ENCODE measurements at places on chromosomes 1 and 21.

DNA sequence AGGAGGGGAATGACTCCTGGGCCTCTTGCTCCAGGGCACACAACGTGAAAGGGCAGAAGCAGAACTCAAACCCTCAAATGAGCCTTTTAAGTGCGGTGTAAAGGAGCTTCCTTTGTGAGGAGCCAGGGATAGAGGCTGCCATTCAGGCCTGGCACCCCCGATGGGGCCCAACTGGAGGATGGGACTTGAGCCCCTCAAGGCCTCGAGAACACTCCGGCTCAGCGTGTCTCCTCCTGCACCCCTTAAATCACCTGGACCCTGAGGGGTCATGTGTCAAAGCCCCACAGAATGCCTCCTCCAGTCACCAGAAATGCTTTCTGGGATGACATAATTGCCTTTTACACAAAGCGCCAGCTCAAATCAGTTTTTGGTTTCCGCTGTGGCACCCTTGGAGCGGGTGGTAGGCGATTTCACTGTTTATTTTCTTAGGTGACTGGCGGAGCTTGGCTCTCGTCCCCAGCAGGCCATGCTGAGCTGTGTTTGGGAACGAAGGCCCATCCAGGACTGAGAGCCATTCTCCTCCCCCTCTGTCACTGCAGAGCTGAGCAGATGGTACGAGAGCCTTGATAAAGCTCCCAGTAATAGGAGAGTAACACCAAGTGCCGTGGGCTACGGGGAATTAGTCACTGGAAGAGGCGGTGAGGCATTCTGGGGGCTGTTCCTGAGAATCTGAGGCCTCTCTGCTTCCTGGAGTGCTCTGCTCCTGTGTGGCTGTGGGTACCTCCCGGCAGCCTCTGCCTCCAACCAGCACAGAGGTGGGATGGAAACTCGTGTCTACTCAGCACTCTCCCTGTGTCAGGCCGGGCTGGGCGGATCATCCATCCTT is 163.0 kb downstream of the GRIK3 start:
- DNase-seq = no peak

- no peak for DNase-seq
These were observed 191.2 kb upstream of the SAMSN1 start for GRCh38 chr21:14737284-14737691.

DNA sequence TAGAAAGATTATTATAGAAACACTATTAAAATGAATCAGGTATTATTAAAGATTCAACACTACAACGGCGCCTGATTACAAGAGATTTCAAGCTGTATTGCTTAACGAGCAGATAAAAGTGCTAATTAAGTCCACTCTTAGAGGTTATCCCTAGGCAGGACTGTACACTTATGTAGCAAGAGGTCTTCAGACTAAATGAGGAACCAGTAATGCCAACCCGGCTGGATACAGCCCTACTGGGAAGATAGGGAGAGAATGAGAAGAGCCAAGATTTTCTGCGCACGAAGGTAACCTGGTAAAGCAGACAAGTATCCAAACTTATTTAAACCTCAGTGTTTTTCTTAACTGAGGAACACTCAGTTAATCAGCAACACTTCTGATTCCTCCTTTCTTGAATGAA is 115.7 kb upstream of the HIVEP3 start:
- DNase-seq = no peak

DNA sequence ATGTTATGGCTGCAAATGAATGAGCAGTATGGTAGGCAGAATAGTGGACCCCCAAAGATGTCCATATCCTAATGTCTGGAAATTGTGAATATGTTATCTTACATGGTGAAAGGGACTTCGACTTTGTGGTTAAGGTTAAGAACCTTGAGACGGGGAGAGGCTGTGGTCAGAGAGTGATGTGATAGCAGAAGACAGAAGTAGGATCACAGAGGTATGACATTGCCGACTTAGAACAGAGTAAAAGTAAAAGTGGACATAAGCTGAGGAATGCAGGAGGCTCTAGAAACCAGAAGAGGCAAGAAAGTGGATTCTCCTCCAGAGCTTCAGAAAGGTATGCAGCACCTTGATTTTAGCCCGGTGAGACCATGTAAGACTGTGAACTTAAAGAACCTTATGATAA is 74.6 kb downstream of the CTH start:
- no peak for DNase-seq

DNA sequence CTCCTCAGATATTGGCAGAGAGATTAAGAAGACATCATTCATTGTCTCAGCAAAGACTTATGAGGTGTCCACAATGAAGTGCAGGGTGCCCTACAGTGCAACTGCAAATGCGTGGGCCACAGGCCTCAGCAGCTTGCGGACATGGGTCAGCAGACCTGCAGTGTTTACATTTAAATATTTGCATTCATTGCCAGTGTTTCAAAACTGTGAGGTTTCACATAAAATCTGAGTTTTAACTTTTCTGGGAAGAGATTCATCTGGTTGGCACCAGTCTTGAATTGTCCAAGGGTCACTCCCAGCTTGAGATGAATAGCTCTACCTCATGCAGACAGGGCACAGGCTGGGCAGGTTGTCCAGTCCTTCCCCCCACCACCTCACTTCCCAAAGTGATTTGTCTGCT is 286.8 kb upstream of the DUSP10 start:
- no peak for DNase-seq

GRCh38 chr21:29261555-29262540 is 36.9 kb upstream of the BACH1 start:
- no peak for DNase-seq

DNA sequence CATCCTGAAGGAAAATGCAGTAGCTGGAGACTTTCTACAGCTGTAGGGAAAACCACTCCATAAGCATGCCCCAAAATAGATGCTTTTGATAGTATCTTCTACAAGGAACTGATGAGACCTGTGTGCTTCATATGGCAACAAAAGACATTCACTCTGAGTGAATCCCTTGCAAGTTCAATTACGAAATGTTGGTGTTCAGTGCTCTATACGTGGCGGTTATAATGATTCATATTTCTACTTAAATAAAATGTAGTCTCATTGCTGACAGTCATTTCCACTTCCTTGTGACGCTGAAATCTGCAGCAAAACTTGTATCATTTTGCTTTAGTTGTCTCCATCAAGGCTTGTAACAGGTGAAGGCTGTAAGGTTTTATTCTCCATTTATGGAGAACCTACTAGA is 20.6 kb downstream of the TOR1AIP2 start:
- no peak for DNase-seq

DNA sequence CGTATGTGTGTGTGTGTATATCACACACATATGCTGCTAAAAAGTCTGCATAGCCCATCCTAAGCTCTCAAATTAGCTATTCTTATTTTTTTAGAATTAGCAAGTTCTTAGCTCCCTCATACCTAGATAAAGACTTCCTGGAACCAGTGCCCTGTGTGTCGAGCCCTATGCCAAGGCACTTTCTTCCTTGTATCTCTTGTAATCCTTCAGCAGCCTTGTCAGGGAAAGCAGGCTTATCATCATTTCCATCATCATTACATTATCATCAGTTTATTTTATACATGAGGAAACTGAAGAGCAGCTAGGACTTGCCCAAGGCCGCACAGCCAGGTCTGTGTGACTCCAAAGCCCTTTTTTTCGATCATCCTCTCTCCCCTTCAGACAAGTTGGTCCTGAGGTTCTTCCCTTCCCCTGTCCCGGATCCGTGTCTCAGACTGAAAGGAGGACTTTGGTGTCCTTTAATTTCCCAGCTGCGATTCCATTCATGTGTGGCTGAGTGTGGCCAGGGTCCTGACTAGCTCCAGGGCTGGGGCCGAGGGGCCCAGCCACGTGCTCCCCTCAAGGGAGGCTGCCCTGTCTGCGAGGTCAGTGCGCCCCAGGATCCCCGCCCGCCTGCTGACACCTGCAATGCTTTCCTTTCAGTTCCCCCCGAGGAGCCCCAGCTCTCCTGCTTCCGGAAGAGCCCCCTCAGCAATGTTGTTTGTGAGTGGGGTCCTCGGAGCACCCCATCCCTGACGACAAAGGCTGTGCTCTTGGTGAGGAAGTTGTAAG is 24.9 kb downstream of the IL6R start:
- no peak for DNase-seq

GRCh38 chr1:221948459-221948858 is 206.6 kb upstream of the DUSP10 start:
- DNase-seq = no peak

DNA sequence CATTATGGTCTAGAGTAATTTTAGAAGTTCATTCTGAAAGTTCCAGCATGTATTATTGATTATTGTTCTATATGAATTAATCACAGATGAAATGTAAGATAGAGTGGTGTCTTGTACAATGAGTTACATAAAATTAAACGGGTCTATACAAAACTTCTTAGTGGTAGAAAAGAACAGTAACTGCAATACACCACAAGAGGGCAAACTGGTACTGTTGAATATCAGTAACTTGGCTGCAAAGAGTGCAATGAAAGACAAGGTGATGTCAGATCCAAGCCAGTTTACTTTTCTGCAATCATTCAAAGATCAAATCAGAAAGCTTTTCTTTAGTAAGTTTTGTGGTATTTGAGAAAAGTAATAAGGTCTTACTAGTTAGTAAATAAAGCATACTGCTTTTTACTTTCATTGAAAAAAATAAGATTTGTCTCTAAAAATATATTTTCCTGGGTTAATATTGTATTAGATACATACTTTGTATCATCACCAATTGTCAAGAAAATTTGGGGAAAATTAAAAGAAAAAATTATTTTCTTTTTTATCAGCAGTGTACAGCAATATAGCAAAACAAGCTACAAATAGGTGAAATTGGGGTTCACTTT is 66.4 kb upstream of the BTG3 start:
- peak; percentile 32 for DNase-seq

DNA sequence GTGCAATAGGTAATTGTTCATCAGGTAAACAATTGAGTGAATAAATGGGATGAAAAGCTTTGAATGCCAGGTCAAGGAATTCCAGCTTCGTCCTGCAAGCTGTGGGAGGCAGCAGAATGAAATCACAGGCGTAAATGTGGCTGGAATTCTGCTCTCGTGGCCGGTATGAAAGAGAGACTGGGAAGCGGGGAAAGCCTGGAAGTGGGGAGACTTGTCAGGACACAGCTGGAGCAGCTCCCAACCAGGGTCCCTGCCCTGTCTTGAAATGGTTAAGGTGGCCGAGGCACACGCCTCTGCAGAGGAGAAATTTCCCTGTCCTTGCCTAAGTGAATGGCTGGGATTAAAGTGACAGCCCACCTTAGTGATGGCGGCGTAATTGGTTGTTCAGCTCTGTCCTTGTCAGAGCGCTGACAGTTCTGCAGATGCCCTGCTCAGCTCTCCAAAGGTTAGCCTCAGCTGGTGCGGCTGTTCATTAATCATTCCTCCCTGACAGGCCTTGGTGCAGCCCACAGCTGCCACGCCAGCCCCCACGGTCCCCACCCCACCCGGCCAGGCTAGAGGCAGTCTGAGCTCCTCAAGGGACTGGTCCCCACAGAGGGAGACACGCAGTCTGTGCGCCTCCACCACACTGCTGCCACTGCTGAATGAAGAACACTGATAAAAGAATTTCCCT is 398.3 kb upstream of the POU3F1 start:
- DNase-seq = no peak

DNA sequence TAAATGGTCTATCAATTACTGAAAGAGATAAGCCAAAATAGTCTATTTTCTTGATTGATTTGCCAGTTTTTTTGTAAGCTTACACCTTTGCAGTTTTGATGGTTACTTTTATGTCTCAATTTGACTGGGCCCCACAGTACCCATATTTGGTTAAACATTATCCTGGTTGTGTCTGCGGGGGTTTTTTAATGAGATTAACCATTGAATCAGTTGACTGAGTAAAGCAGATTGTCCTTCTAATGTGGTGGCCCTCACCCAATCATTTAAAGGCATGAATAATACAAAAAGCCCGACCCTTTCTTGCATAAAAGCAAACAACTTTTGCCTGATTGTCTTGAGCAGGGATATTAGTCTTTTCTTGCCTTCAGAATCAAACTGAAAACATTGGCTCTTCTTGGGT is 650.0 kb upstream of the RGS18 start:
- DNase-seq = no peak

DNA sequence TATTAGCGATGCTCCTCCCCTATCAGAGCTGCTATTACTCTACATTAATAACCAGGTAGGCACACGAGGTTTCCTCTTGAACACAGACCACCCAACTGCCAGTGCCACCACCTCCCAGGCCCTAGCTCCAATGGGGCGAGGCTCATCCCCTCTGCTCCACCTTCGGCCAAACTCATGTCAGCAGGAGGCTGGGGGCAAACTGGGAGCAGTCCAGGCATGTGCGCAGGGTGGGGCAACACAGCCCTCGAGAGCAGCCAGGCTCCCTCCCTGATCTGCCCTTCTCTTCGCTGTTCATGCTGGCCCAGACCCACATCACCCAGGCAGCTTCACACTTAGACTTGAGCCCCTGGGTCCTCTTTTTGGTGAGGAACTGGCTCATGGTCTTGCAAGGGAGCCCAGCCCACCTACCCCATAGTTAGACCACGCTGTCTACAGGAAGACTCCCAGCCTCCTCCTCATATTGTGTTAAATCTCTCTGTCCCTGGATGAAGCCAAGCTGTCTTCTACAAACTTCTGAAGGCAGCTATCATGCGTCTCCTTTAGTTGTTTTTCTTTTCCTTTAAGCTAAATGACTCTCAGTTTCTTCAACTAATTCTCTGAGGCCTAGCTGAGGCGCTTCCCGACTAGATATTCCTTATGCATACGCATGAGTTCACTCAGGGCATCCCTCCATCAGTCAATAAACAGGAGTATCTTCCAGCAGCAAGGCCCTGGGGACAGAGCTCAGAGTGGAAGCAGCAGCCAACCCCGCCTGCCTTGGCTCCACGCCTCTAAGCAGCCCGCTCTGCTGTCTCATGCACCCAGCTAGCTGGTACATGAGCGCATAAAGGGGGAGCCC is 12.0 kb downstream of the TMEM9 start:
- DNase-seq = no peak

DNA sequence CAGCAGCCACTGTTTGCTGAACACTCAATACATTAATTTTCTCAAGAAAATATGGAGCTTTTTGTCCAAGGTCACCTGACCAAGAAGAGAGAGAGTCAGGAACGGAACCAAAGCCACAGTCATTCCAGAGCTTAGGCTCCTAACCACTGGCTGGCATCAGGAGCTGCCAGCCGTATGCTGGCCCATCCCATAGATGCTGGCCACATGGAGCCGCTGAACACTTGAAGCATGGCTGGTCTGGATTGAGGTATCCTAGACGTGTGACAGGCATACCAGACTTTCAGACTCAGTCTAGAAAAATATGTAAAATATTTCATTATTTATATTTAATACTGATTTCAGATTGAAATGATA is 458.7 kb downstream of the MATN1 start:
- DNase-seq = no peak

DNA sequence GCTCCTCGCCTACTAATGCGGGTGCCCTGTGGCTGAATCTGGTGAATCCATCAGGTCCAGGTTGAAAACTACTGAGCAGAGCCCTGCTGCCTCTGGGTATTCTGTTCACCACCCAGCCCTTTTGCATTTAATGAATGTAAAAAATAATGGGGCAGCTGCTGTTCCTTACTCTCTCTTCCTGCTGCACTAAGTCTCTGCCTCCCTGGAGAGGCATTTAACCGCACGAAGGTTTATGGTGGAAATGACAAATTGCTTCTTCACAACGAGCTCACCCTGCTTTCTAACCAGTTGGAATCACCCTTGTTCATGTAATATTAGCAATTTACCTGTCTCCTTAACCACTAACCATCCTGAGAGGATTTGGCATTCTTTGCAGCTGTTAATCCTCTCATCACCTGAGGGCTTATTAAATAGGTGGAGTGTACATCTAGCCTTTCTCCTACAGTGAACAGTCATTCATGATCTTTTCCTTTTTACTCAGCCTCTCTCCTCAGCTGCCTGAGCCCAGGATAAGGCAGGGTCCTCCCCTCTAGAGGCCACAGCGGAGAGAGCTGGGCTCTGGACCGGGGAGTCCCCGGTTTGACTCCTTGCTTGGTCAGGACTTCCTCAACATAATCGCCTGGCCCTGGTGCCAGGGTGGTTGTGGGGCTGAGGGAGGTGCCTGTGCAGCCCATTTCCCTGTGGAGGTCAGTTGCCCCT is 97.6 kb downstream of the NOS1AP start:
- no peak for DNase-seq

- no peak for DNase-seq
These were observed 32.8 kb downstream of the ABCG1 start for GRCh38 chr21:42251654-42252324.
